ENCODE measurements at places on chromosomes 2 and 18.

DNA sequence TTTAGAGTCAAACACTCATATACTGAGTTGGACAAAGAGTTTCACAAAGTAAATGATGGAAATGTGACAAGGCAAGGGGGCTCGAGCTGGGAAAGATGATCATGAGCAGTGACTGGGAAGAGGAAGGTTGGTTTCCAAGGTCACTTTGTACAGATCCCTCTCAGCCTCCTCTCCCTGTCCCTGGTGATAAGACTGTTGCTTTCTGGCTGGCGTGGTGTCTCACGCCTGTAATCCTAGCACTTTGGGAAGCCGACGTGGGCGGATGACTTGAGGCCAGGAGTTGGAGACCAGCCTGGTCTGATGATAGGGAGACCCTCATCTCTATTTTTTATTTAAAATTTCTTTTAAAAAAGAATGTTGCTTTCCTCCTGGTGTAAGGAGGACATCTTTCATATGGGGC, 86.6 kb upstream of the STPG4 start:
- no peak for DNase-seq

DNA sequence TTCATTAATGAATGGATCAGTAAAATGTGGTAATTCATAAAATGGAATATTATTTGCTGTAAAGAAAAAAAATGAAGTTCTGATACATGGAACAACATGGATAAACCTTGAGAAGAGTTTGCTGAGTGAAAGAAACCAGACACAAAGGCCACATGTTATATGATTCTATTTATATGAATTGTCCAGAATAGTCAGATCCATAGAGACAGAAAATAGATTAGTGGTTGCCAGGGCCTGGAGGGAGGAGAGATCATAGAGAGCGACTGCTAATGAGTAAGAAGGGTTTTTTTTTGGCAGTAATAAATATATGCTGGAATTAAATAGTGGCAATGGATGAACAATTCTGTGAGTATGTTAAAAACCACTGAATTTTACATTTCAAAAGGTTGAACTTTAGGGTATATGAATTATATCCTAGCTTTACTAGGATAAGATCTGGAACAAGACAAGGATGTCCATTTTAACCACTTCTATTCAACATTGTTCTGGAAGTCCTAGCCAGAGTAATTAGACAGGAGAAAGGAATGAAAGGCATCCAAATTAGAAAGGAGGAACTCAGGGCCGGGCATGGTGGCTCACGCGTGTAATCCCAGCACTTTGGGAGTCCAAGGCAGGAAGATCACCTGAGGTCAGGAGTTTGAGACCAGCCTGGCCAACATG, 48.8 kb downstream of the MAPRE2 start:
- no peak for DNase-seq

- no peak for DNase-seq
Observed at GRCh38 chr2:16623564-16624435, 41.8 kb downstream of the CYRIA start.

- no peak for DNase-seq
Observed at GRCh38 chr2:151727593-151728552, 6.4 kb downstream of the NEB start.

GRCh38 chr2:28495551-28496250, at the start of gene PLB1:
Gene PLB1 (plus strand): TSS chr2:28496060. CDS start chr2:28496115, 55 bp downstream.
- DNase-seq: no peak

DNA sequence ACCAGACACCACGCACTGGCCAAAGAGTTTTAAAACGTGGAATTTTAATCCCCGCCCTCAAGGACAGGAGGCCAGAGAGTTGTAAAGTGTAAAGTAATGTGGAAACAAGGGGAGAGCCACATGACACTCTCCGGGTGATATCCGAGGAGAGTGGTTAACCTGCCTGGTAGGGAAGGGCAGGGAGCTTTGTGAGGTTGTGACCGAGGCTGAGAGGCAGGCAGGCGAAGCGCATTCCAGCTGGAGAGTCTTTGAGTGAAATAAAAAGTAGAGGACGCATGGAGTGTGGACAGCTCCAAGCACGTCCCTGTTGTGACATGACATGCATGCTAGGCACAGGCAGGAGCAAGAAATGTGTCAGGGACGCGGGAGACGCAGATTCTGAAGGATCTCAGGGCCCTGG, 539.5 kb downstream of the RNF144A start:
- no peak for DNase-seq

GRCh38 chr18:10057894-10058791, 144.3 kb downstream of the VAPA start:
- DNase-seq: peak; percentile 33

GRCh38 chr2:68151037-68151436, 6.7 kb upstream of the PNO1 start:
- DNase-seq: no peak
